ENCODE measurements at places on chromosomes 2 and 18.

GRCh38 chr2:233422050-233422639 lies 67.9 kb downstream of the DGKD start:
- DNase-seq = no peak

DNA sequence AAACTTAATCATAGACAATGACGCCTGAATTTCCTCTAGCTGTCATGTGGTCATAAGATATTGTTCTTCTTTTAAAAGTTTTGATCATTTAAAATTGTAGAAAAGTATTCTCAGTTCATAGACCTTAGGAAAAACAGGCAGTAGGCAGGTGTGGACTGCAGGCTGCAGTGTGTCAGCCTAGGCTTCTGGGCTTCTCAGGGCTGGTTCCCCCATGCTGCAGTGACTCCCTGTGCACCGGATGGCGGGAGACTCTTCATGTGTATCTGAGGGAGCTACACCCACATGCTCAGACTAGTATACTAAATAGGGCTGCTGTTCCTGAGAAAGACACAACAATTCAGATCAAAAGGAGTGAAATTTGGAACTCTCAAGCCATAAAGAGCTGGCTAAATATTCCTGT lies 72.4 kb downstream of the PXDN start:
- DNase-seq = no peak

DNA sequence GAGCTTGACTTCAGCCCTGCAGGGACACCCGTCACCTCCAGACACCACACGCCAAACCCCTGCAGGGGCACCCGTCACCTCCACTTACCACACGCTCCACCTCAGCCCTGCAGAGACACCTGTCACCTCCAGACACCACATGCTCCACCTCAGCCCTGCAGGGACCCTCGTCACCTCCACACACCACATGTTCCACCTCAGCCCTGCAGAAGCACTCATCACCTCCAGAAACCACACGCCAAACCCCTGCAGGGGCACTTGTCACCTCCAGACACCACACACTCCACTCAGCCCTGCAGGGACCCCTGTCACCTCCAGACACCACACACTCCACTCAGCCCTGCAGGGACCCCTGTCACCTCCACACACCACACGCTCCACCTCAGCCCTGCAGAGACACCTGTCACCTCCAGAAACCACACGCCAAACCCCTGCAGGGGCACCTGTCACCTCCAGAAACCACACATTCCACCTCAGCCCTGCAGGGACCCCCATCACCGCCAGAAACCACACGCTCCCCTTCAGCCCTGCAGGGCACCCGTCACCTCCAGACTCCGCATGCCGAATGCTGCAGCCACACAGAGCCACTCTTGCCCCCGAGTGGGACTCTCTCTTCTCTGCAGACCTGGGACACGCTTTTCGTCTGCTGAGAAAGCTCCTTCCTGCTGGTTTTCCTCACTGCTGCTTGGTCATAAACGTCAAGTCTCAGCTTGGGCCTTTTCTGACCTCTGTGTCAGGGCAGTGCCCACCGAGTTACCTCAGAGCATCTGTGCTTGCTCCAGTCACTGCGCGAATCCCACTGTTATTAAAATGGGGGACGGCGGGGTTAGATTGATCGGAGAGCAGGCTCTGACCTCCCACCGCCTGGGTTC lies 77.5 kb upstream of the SALL3 start:
- DNase-seq = no peak

DNA sequence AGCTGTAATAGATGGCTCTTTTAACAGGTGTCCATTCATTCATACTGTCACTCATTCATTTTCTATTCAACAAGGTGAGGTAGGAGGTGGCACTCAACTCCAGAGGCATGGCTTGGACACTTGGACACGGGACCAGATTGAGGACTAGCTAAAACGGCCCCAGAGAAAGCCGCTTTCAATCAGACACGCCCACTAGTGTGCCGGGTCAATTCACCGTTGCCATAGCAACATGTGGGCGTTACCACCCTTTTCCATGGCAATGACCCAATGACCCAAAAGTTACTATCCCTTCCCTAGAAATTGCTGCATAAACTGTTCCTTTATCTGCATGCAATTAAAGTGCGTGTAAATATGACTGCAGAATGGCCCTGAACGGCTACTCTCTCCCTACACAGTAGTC lies 49.2 kb upstream of the LGALSL start:
- DNase-seq = no peak

DNA sequence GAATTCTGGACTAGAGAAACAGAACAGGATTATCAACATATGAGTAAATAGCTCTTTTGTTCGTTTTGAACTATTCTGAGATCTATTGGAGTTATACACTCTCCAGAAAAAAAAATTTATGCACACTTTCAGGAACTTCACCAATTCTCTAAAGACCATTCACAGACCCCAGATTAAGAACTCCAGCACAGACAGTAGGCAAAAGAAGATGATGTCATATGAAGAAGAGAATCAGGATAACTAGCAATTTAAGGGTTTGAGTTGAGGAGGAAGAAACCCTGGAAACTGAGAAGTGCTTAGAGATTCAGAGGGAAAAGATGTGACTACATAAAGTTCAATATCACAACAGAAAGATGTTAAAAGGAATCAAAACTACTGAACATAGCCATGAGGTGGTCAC lies 69.9 kb downstream of the SIGLEC15 start:
- no peak for DNase-seq

- DNase-seq = no peak
Observed at GRCh38 chr2:57370882-57371585, 675.6 kb upstream of the VRK2 start.

Data from amygdala (tissue), 56 donors.